ENCODE measurements at places on chromosomes 3 and 15.

- DNase-seq = no peak
These were observed 83.3 kb downstream of the EDEM1 start for GRCh38 chr3:5270666-5271371.

DNA sequence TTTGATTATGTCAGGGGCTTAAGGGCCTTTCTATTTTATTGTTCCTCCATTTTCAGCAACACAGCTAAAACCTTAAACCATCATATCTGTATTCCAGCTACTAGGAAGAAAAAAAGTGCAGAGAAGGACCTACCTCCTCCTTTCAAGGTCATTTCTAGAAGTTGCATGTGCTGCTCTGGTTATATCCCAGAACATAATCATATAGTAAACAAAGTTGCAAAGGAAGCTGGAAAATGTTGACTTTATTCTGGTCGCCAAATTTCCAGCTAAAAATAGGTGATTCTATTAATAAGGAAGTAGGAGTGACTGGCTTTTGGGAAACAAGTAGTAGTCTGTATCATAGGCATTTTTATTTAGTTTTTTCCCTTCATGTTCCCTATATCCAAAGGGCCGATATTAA is 21.3 kb upstream of the B3GALNT1 start:
- DNase-seq = no peak

GRCh38 chr15:85764649-85765277 is 30.0 kb downstream of the KLHL25 start:
- DNase-seq = no peak

DNA sequence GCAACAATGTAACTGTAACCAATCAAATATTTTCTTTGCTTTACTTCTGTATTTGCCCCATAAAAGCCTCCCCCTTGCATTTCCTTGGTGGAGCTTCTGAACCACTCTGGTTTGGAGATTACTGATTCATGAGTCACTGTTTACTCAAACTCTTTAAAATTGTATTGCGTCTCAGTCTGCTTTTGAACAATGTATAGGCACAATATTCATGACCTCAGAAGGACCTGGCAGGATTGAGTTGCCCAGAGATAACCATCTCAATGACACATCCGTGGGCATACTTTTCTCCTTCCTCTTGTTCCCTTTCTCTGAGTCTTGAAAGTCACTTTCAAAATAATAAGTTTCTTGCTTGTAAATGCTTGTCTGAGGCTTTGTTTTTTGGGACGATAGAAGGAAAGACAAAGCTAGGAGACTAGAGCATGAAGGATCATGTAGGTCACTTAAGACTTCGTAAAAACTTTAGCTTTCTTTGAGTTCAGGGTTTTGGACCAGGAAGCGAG is 57.1 kb upstream of the POU1F1 start:
- no peak for DNase-seq

DNA sequence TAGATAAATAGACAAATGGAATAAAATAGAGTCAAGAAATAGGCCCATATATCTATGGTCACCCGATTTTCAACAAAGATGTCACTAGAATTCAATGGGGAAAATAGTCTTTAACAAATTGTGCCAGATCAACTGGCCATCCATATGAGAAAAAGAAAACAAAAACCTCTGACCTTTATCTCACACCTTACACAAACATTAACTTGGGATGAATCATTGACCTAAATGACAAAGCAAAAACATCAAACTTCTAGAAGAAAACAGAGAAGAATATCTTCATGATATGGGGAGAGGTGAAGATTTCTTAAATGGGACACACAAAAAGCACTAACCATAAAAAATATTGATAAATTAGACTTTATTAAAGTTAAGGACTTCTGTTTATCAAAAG is 31.9 kb downstream of the ITGA11 start:
- DNase-seq = no peak

GRCh38 chr3:55885721-55886120 is 398.6 kb upstream of the WNT5A start:
- DNase-seq = no peak

DNA sequence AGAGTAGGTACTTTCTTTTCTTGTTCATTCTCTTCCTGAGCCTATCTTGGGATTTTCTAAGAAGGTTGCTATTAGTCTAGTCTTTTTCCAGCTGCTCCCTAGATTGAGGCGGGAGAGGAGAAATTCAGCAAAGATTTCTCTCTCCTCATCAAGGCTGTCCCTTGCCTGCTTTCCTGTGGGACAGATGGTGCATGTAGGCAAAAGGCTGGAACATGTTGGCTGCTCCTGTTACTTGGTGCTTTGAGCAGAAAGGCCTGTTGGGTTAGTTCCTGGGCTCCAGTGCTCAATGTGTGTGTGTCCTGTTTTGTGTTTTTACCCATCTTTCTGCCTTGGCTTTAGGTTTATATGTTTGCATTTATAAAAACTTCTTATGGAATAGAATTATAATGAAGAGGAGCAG is 9.1 kb upstream of the SNRPN start:
- no peak for DNase-seq

GRCh38 chr15:80550908-80551260 is 144.2 kb upstream of the ABHD17C start:
- DNase-seq = no peak

- DNase-seq = no peak
These were observed 18.8 kb upstream of the PSTPIP1 start for GRCh38 chr15:76976141-76976540.

DNA sequence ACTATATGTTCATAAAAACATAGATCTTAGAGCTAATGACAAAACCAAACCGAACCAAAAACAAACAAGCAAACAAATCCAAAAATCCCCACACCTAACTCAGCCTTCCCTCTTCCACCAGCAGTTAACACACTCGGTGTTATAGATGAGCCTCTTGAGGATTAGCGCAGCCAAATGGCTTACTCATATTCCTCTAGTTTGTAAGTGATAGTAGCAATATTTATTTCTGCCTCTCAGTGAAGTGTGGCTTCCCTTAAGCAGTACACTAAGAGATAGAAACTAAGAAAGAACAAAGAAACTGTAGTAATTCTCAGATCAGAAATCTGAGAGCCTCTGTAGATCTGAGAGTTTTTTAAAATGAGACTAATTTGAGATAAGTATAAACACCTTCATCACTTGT is 2.4 kb upstream of the NCEH1 start:
- DNase-seq = no peak

GRCh38 chr3:12143949-12144504 is 14.7 kb downstream of the TIMP4 start:
- no peak for DNase-seq

All from stimulated activated naive CD8-positive, alpha-beta T cell treated with anti-CD3 and anti-CD28 coated beads, Interleukin-15, amount 100 ng/mL, for 72 hours (primary cell).